ENCODE measurements at places on chromosomes 16 and 17.

DNA sequence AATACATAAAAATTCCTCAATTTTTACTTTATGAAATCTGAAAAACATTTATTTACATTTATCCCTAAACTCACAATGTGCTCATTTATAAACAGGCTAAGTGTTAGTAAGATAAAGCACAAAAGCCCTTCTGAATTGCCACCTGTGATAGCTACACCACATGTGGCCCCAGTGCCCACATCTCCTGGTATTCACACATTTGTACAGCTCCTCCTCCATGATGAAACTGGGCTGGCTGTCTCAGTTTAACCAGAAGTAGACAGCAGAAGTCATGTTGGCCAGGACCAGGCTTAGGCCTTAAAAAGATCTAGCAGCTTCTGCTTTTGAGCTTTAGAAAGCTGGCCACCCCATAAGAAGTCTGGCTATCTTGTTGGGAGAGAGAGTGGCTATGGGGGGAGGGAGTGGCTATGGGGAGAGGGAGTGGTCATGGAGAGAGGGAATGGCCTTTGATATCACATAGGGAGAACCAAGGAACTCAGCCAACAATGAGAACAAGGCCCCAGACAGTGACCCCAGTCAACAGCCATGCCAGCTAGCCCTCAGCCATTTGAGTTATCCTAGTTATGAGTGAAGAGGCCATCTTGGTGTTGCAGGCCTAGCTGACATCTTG, 47.4 kb downstream of the CEP95 start:
- DNase-seq, result peak; percentile 5

DNA sequence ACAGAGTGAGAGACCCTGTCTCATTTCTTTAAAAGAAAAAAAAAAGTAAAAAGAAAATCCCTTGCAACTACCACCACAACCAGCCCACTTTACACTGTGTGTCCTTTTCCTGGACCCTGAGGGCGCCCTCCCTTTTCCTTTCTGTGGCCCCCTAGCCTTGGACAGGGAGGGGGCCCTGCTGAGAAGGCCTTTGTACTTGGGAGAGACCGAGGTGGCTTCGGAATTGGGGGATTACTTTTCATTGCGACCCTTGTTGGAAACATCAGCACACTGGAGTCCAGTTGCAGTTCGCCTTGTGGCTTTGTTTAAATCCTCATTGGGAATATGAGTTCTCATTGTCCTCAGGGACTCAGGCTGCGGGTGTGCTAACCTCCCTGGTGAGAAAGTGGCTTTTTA, 9.4 kb upstream of the DNASE1 start:
- DNase-seq, result no peak

GRCh38 chr16:19833581-19833980, 51.1 kb downstream of the GPRC5B start:
- no peak for DNase-seq

DNA sequence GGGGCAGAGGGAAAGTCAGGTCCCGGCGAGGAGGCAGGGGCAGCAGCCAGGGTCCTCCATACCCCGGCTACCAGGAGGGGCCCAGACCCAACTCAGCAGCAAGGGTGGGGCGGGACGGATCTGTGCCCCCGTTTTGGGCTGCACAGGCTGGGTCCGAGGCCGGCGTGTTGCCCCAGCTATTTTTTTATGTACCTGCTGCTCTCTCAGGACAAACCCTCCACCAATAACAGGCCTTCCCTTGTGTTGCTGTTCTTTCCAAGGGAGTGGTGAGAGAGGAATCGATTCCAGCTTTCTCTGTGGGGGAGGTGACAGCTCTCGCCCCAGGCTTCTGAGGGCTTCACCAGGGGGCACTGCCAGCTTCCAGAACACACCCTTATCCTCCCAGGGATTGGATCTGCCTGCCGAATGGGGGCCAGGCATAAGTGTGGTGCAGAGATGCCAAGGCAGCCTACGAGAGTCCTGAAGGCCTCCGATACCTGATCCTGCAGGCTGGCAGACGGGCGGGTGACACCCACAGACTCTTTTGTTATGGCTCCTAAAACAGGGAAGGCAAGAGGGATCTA, 22.3 kb downstream of the RTN4RL1 start:
- DNase-seq, result no peak

DNA sequence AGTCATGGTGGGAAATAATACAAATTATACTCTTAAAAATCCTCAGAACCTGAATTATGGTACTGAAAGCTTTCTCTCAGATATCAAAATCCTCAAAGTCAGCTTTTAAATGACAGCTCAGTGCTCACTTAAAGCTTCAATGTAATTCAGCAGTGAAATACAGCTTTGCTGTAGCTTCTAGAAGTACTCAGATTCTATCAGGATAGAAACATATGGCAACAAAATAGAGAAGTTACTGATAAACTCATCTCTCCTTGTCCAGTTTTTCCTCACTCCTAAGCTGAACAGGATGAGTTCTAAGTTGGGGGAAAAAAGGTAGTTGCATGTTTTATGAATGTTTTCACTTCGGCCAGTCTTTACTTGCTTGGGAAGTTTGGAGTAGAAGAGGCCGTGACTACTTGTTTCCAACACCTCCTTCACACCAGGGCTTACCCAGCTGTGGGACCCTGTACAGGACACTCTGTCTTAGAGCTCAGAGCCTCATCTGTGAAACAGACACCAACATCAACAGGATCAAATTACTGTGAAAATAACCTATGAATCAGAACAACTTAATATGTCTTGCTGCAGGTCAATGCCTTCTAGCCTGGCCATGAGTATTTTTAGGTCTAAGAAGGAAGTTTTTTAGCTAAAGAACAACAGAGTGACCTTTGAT, 30.2 kb downstream of the OGFOD1 start:
- DNase-seq, result no peak

GRCh38 chr16:70746040-70746707, 54.8 kb downstream of the VAC14 start:
- DNase-seq, result peak; percentile 63

DNA sequence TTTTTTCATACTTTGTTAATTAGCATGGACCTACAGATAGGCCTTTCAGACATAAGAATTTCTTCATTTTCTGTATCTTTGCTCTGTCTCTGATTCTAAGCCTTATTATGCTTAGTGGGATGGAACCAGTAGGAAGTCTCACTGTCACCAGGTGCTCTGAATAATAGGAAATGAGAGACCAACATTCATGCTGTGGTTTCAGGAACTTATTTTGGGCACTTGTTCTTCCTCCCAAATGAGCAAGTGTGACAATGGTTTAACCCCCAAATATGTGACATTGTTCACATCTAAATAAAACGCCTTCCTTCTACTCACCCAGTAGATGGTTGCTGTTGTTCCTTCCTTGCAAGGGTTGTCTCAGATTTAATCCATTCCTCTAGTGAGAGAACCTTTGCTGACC, 100.2 kb downstream of the SYCE1L start:
- no peak for DNase-seq

- no peak for DNase-seq
Measured at GRCh38 chr17:51014129-51014528, 106.5 kb downstream of the SPAG9 start.

GRCh38 chr17:27256225-27257030, 37.5 kb upstream of the WSB1 start:
- no peak for DNase-seq

DNA sequence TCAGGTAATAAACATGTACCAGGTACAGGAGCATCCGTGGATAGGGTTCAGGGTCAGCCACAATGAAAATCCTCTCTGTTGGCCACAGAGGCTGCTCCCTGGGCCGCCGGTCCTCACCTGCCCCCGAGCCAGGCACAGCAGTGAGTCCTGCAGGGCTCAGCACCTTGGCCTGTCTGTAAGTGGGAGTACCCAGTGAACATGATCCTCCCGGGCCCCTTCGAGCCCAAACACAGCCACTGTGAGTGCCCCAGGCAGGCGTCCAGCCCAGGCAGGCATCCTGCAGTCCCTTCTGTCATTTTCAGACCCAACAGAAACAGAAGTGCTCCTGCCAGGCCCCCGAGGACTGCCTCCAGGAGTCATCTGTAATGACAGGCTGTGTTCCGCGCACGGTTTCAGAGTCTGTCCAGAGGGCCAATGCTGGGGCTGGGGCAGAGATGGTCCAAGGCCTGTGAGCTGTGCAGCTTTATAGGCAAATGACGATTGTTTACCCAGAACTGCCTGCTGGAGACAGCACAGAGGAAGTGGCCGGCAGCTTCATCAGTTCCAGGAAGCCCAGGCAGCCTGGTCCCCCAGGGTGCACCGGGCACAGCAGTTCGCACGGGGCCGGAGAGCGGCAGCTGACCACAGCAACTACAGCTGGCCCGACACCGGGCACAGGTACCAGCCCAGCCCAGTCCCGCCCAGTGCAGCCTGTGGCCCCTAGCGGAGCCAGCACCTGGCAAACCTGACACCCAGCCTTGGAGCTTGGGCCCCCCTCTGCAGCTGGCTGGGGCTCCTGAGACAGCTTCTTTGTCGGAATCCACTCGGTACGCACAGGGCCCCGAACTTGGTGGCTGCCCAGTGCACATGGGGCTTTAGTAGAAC, 13.2 kb downstream of the SLC7A5 start:
- DNase-seq, result no peak

DNA sequence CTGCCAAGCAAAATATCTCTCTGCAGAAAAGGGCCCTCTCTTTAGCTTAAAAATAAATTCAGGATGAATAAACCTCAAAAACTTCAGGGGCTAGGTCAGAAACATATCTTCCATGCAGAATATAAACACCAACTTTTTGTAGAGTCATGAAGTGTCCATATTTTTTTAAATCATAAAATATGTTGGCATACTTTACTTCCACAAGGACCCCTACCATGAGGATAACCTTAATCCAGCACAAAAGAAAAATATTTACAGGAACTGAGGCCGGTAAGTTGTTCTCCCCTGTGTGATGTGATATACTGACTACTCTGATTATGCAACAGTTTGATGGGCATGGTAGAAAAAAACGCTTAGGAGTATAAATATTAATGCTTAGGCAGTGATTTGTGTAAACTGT, 264.8 kb upstream of the CDH11 start:
- DNase-seq, result no peak

- no peak for DNase-seq
Measured at GRCh38 chr17:42669977-42670788, 6.6 kb downstream of the PLEKHH3 start.

DNA sequence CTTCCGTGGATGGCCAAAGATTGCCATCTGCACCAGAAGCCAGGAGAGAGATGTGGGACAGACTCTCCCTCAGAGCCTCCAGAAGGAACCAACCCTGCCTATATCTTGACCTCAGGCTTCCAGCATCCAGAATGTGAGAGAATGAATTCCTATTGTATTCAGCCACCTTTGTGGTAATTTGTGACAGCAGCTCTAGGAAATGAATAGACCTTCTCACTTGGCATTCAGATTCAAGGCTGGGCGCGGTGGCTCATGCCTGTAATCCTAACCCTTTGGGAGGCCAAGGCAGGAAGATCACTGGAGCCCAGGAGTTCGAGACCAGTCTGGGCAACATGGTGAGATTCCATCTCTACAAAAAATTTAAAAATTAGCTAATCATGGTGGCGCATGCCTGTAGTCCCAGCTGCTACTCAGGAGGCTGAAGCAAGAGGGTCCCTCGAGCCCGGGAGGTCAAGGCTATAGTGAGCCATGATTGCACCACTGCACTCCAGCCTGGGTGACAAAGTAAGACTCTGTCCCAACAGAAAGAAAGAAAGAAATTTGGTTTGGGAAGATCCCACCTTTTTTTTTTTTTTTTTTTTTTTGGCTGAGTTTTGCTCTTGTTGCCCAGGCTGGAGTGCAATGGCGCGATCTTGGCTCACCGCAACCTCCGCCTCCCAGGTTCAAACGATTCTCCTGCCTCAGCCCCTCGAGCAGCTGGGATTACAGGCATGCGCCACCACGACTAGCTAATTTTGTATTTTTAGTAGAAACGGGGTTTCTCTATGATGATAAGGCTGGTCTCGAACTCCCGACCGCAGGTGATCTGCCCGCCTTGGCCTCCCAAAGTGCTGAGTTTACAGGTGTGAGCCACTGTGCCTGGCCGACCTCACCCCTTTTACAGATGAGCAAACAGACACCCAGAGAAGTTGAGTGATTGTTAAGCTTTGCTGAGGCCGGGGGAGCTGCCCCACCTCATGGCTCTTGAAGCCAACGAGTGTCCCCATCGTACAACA, 4.3 kb upstream of the CPSF4L start:
- DNase-seq, result no peak

- no peak for DNase-seq
Measured at GRCh38 chr17:57091186-57091618, 6.2 kb downstream of the AKAP1 start.

GRCh38 chr16:67910158-67910557, 17.1 kb downstream of the PSKH1 start:
- DNase-seq, result no peak

GRCh38 chr17:82235775-82236141, 6.9 kb downstream of the SLC16A3 start:
- peak; percentile 79 for DNase-seq

GRCh38 chr17:39147221-39148185, 3.9 kb downstream of the PLXDC1 start:
- DNase-seq, result no peak

GRCh38 chr17:63629627-63630026, 7.4 kb downstream of the MAP3K3 start:
- no peak for DNase-seq
